T-helper 2 cell treated with Interferon-gamma antibody and Interleukin-4, amounts not matched to agents 5 μg/mL and 100 μg/mL, for 36 hours (primary cell): ENCODE measurements at places on chromosomes 7 and 10.

DNA sequence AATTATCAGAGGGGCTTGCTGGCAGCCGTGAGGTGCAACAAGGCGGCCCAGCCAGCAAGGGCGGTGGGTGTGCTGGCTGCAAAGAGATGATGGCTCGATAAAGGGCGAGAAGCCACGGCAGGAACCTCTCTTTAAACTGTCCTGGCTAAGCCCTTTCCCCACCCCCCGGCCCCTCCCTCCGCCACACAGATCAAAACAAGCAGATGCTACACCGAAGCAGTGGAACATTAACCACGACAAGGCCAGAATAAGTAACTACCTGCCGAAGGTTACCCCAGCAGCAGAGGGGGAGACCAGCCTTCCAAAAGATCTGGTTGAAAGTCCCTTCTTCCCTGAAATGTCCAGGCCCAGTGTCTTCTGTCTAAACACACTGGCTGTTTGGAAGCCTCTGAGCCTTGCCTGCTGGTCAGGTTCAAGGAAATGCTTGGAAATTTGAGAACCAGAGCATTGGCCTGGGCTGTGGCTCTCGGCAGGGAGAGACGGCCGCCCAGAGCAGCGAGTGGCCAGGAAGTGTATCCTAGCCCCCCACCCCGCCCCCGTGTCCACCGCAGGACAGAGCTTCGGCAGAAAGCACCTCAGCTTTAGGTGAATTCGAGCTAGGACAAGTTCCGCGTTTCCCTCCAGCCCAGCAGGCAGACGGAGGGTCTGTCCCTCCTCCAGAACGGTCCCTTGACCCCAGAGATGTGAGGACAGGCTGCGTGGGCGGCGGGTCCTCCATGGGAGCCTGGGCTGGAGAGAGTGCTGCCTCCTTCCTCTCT lies 2.1 kb downstream of the FAM20C start:
- DNase-seq: no peak

DNA sequence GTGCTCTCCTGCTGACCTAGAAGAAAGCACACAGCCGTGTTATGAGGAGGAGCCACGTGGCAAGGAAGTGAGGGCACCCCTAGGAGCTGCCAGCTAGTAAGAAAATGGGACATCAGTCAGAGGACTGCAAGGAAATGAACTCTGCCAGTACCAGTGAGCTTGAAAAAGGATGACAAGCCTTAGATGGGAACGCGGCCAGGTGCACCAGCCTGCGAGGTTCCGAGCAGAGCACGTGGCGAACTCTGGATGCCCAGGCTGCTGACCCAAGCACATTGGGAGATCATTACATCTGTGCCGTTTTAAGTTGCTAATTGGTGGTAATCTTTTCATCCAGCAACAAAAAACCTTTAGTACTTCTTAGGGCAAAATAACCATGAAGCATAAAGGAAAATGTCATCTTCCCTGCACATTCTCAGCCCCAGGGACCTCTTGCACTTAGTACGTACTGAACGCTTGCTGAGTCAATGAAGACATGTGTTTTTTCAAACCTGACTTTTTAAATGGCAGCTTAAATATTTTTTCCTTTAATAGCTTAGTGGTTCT lies 69.4 kb downstream of the AMZ1 start:
- DNase-seq: no peak

DNA sequence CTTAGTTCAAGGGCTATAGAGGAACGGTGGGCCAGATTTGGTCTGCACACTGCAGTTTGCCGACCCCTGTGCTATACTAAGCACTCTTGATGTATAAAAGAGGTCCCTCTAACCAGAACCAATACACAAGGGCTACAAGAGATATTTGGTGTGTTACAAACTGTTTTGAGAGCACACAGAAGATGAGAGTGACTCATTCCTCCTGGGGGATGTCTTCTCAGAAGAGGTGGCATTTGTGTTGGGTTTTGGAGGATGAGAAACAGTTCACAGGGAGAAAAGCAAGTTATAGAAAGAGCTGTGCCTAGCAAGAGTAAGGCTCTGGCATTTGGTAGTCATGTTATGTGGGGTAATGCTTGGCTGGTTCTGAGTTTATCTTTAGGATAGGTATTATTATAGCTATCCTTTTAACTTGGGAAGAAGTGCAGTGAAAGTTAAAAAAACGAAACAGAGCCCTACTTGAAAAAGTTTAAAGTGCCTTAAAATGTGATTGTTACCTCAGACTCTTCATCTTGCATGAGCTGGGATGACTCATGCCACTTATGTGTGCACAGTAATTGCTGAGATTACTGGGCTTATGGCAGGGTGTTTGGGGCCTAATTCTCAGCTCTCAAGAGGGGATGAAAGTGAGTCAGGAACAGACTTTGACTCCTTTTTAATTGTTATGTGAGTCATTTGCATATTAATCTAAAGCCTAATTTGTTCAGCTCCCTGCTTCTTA lies 160.4 kb downstream of the KIF20B start:
- peak; percentile 18 for DNase-seq

DNA sequence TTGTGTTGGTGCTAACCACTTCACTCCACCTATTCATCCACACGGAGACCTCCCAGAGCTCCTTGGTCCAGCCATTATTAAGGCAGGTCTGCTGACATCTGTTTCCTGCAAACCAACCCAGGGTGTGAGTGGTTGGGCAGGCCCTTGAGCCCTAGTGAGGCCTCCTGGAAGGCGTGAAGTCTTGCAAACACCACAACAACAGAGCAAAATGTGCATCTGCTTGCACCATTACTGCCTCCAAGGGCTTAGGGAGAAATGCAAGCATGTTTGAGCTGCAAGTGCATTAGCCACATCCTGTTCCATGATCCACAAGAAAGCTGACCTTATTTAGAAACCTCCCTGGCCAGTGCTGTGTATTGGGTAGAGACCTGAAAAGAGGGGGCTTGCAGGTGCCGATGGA lies 325.5 kb downstream of the GRID1 start:
- no peak for DNase-seq

DNA sequence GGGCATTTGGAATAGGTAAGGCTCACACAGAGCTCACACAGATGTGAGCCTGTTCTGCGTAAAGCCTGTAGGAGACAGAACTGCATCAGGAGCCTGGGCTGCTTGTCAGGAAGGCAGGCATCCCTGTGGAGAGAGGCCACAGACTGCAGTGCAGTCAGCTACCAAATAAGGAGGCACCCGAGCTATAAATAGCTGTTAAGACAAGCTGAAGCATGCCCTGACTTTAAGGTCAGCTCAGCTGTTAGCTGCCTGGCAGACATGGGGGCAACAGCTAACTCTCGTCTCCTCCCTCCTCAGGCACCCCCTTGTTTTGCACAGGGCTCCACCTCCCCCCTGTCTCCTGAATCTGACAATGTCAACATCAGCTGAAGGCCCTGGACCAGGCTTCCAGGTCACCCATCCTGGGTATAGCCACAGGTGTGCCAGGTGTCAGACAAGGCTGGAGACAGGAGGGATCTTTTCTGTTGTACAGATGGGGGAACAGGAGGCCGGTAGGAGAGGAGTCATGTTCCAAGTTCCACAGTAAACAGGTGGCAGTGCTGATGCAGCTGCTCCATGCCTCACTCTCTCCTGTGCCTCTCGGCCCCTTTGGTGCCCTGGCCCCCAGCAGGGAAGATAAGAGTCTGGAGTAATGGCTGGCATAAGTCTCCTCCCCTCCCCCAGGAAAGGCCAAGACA lies 27.6 kb upstream of the MKRN1 start:
- DNase-seq: no peak

DNA sequence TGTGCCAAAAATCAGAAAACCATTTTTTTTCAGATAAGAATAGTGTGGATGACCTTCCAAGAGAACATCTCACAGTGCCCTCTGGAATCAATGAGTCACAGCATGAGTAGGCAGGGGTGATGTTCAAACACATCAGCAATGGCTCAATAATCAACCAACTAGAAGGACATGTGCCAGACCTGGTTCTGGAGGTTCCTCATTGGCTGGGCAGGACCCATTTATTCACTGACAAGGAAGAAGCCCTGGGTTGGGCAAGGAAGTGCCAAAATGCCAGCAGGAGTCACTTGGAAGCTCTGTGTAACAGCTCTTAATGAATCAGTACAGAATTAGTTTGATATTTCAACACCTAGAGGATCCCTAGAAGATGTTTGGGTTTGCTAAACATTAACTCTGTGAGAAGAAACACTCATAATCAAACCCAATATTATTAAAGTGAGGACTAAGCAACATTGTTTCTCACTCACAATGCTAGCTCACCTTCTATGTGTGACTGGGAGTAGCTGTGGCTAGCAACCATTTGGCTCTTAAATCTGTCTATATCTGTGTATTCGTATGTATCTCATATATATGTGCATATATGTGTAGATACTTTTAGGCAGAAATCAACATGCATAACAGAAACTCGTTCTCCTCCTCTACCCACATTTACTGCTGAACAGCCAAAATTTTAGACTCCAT lies 72.3 kb upstream of the APBB1IP start:
- DNase-seq: no peak

DNA sequence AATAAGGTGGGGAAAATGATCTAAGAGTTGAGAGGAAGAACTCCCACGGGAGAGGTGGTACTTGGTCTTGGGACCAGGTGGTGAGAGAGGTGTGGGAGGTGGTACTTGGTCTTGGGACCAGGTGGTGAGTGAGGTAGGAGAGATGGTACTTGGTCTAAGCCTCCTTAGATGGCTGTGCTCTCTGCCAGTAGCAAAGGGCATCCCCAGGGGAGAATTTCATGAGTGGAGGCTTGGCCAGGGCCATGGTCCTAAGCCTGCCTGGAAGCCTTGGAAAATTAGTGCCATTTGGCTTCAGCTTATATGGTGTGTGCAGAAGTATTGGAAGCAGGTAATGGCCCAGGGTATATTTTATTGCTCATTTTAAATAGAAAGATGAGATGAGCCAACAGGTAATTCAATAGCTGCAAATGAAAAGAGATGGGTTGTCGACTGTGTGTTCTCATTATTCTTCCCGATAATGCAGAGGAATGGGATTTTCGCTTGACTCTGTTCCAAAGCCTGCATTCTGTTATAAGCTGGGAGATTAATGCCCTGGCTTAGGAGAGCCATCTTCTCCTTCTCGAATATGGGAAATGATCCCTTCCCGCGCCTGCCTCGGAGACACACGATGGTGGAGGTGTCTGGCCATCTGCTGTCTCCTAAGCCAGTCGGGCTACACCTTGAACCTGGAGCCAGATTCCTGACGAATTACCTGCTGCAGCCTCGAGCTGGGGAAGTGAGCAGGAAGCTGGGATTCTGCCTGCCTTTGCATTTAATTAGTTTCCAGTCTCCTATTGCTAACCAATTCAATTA lies 287.8 kb downstream of the GALNT17 start:
- DNase-seq: no peak

GRCh38 chr10:62796896-62797295 lies 7.6 kb upstream of the ADO start:
- no peak for DNase-seq

GRCh38 chr7:15604166-15604565 lies 42.4 kb upstream of the AGMO start:
- no peak for DNase-seq

DNA sequence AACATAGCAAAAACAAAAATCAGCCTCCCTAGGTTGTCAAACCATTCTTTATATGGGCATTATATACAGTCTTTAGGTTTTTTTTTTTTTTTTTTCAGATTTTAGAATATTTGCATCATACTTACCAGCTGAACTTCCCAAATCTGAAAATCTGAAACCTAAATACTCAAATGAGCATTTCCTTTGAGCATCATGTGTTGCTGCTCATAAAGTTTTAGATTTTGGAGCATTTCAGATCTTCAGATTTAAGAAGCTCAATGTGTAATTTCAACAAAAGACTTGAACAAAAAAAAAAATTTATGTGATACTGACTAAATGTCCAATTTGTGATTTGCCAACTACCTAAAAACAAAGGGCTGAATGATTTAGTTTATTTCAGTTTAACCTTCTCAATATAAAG lies 13.6 kb downstream of the FAM3C start:
- no peak for DNase-seq

- DNase-seq: no peak
These were observed 38.7 kb upstream of the BNIP3 start for GRCh38 chr10:132020456-132020855.
